Activated T-cell treated with anti-CD3 and anti-CD28 coated beads, Interleukin-2, amount 50 U/mL, for 1 hour (primary cell): ENCODE measurements at places on chromosomes 4 and X.

GRCh38 chrX:57286507-57287251 is at the start of gene FAAH2:
TSS of gene FAAH2 (plus strand) at chrX:57286706. CDS start at chrX:57286826, 120 bp downstream.
- DNase-seq, result peak; percentile 63

- no peak for DNase-seq
These were observed 54.0 kb downstream of the TBC1D9 start for GRCh38 chr4:140702096-140702757.

GRCh38 chrX:95703696-95704095 is 980.9 kb upstream of the DIAPH2 start:
- no peak for DNase-seq

- no peak for DNase-seq
These were observed 16.5 kb downstream of the PDLIM5 start for GRCh38 chr4:94468093-94468769.

GRCh38 chrX:150848914-150849365 is 49.5 kb downstream of the CD99L2 start:
- no peak for DNase-seq

DNA sequence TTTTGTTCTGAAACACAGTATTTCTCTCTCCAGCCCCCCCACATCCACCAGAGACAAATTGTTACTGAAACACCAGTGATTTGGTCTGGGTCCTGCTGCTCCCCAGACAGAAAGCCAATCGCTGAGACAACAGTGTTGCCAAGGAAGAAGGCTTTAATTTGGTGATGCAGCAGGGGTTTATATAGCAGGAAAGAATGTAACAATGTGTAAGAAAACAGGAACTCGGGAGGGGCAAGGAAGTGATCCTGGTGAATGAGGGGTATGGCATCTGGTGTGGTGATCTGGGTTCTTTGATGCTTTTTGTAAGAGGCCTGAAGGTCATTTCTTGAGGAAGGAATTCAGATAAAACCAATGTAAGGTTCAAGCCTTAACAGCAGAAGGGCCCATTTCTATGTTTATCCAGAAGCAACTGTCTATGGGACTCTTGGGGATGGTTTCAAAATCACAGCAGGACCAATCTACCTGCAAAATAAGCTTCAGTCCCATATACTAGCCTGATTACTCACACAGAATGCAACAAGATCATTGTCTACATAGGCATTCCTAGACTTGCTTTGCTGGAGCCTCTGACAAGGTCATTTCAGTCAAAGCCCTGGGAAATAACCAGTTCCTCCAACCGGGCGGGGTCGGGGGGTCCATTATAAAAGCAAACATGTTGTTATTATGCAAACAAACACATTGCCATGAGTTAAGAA is 445.2 kb upstream of the ZFP42 start:
- no peak for DNase-seq

- DNase-seq, result no peak
These were observed 126.5 kb downstream of the KIT start for GRCh38 chr4:54784161-54784671.

DNA sequence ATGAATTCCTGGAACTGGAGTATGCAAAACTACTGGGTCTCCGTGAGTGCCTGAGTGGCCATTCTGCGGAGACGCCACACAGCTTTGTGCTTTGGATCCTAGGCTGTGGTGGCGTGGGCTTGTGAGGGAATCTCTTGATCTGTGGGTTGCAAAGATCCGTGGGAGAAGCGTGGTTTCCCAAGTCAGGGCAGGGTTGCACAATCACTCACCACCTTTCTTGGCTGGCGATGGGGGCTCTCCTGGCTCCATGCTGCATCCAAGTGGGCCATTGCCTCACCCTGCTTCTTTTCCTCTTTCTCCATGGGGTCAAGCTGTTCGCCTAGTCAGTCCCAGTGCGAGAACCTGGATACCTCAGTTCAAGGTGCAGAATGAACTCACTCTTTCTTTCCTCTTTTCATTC is 62.5 kb downstream of the SLAIN2 start:
- DNase-seq, result no peak

DNA sequence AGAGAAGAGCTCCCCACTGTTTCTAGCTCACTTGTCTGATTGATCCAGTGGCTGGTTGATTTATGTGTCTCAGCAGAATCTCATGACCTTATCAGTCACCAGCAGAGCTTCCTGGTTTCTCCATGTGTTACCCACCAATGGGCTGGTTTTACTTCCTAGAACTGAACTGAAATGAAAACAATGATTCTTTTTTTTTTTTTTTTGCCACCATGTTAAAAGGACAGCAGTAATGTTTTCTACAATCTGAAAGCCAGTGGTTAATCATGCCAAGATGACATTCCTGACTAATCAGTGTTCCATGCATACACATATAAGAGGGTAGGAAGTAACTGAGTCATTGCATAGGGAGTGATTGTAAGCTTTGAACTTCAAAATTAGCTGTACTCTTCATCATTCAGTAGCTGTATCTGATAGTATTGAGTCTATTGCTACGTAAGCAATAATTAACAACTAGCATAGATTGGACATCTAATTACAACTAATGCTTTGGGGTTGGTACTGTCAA is 67.7 kb downstream of the SLC4A4 start:
- DNase-seq, result no peak

GRCh38 chr4:18127030-18127429 is 105.5 kb upstream of the LCORL start:
- no peak for DNase-seq
